ENCODE measurements at places on chromosomes 3 and 15. TPM values are rescaled to one million over a fixed set of nuclear protein-coding genes. Genes with fewer than 3 reads are reported as not detected.
A peak's percentile ranks its signal among the peaks of the same experiment; 100 is the strongest.

IL12A gene
- 0.20 TPM for total RNA-seq

NEK10 gene
- total RNA-seq = 0.41 TPM

ZBTB38 gene
- 16.7 TPM for total RNA-seq

DNA sequence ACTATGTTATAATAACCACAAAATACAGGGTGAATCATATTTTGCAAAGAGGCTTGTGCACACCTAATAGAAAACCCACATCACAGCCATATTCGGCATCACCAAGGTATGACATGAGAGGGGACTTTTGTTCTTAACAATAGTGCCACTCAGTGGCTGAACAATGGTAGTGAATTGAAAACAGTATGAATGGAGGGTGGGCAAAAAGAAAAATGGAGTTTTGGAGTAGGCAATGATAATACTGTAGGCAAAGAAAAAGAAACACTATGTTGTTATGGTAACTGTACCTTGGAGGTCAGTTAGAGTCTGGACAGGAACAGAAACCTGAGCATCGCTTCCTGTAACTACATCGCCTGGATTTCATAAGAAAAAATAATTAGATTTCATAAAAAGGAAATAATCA, 348.6 kb downstream of the PLCL2 start:
- H3K4me1 ChIP-seq = peaks cover 28% of the 10 kb centered on the region
- peak; percentile 8 for DNase-seq
- no peaks in the 10 kb centered on the region for H3K27me3 ChIP-seq
- no peaks in the 10 kb centered on the region for H3K36me3 ChIP-seq

DNA sequence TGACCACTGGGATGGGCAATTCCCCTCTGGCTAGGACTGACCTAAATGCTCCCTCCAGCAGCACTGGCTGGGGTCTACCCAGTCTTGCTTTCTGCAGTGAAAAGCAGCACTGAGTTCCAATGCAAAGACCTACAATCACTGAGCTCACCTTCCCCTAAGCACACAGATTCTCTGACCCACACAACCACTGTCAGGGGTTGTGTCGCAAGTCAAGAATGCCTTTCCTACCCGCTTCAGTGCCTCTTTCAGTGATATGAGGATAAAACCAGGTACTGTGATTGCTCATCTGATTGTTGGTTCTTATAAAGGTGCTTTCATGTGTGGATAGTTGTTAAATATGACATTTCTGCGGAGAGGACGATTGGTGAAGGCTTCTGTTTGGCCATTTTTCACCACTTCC, 345.6 kb downstream of the GAP43 start:
- H3K27ac ChIP-seq = no peak overlapping the region
- no peak for DNase-seq
- no peaks in the 10 kb centered on the region for H3K27me3 ChIP-seq
- H3K36me3 ChIP-seq = no peaks in the 10 kb centered on the region
- H3K4me1 ChIP-seq = no peaks in the 10 kb centered on the region
- no peak overlapping the region for H3K4me3 ChIP-seq

DNA sequence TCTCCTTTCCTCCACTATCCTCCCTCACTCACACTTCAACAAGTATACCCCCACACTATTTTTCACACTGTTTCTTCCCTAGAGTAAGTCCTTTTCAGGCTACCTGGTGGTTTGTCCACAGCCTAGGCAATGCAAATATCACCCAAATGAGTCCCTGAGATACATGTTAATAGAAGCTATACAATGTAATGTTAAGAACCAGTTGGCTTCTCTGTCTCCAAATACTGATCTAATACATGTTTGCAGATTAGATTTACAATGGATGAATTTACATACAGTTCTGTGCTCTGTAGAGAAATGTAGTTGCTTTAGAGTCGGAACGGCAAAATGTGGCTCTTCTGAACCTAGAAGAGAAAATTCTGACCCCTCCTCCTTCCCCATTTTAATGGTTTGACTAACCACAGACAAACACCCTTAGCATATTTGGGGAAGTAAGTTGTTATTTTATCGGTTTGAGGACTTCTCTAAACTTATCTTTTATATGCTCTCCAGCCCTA, 63.6 kb upstream of the MBNL1 start:
- no peak for DNase-seq
- H3K36me3 ChIP-seq = peaks cover 19% of the 10 kb centered on the region
- peaks cover 61% of the 10 kb centered on the region for H3K4me1 ChIP-seq
- H3K27me3 ChIP-seq = no peaks in the 10 kb centered on the region
- H3K4me3 ChIP-seq = peak overlapping the region; percentile 73
- peak overlapping the region; percentile 80 for H3K27ac ChIP-seq
